Stimulated activated CD4-positive, alpha-beta T cell treated with anti-CD3 and anti-CD28 coated beads, TNF-alpha, amount 100 ng/mL, for 1 hour (primary cell): ENCODE measurements at places on chromosomes 4 and X.

DNA sequence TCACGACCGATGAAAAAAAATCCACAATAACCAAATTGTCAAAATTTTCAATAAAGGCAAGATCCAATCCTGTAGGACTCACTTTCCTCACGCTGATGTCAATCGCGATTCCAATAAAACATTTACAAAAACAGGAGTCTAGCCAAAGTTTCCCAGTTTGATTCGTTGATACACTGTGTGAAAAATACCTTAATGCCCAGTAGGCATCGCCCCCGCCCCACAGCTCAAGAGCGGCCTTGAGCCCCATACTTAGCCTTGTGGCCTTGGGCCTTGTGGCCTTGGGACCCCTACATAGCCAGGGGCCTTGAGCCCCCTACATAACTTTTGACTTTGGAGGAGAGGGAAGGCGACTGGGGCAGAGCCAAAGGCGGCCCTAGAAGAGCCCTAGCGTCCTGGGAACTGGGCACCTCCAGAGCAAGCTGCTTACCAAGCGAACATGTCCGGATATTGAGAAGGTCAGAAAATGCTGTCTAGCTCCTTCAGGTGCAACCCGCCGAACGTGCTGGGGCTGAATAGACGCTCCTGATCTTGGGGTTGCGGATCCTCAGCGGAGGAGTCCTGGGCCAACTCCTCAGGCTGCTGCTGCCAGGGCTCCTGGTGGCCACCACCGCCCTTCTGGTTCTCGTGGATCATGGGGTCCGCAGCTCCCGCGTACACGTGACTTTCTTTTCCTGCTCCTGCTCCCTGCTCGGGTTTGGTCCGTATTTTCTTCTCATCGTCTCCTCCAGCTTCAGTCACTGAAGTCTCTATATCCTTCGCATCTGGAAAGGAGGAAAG is 62.9 kb downstream of the RHOXF2B start:
- no peak for DNase-seq

- no peak for DNase-seq
Measured at GRCh38 chr4:56892691-56893090, 15.0 kb upstream of the REST start.

DNA sequence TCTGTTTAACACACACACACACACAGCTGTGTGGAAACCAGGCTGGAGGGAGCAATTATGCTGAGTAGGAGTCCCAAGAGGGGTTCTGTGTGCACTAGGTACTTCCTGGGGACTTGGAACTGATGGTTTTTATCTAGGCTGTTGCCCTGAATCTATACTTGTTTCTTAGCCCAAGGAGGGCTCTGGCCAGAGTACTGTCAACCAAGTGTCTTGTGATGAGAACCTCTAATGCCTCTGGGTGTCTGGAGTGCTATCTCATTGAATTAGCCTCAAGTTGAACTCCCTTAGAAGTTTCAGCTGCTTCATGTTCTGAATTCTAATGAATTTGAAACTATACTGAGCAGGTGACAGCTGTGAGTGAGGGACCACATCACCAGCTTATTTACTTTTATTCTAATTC is 16.6 kb downstream of the ARHGAP24 start:
- DNase-seq = no peak

- no peak for DNase-seq
Measured at GRCh38 chrX:139832718-139833309, 100.0 kb downstream of the ATP11C start.

DNA sequence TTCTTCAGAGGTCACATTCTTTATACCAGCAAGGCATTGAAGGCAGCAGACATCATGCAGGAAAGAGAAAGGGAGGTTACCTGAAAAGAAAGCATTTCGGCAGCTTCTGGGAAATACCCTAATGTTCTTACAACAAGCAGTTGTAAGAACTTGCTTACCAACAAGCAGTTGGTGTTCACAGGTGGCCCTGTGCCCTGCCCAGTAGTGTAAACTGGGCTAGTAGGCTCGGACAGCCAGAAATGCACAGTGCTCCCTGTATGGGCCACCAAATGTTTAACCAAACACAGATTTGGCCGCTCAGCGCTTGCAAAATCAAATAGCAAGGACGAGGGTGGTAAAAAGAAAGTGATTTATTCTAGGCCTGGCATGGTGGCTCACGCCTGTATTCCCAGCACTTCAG is 20.4 kb upstream of the RHOXF1 start:
- DNase-seq = no peak

- DNase-seq = no peak
Measured at GRCh38 chr4:152246659-152247058, 289.2 kb downstream of the FBXW7 start.

- no peak for DNase-seq
Measured at GRCh38 chr4:79281566-79282359, 44.1 kb downstream of the NAA11 start.

GRCh38 chr4:1857931-1858330 is 2.0 kb upstream of the LETM1 start:
- DNase-seq = no peak

- no peak for DNase-seq
Measured at GRCh38 chrX:22666441-22666840, 333.3 kb upstream of the DDX53 start.

DNA sequence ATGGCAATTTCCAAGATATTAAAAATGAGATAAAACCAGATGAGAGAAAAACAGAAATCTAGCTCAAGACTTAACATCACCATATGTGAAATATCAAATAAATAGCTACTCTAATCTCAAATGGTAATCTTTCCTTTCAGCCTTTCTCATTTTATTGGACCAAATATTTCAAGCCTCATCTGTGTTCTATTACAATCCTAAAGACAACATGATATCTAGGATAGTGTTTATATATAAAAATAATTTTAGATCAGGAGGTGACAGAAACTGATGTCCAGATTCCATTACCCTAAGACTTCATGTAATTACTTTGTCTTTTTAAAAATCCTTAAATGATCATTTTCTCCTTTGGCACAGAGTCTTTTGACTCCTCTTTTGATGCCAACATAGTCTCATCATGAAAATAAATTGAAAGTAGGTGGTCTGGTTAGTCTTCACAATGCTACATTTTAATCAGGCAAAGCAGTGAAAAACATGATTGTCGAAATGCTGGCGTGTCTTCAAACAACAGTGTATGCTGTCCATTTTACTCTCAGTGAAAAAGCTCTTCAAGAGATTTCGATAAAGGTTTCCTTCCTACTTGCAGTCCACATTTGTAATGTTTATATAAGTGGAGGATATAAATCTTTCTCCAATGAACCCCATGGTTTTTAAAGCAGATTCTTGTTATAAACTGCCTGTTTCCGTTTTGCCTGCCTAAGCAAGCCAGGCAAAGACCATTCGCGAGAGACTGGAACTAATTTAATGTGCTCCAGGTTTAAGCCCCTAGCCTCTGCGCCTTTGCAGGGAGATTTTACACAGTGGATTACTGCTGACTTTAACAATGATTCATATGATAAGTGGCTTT is 169.8 kb downstream of the SCFD2 start:
- DNase-seq = no peak

DNA sequence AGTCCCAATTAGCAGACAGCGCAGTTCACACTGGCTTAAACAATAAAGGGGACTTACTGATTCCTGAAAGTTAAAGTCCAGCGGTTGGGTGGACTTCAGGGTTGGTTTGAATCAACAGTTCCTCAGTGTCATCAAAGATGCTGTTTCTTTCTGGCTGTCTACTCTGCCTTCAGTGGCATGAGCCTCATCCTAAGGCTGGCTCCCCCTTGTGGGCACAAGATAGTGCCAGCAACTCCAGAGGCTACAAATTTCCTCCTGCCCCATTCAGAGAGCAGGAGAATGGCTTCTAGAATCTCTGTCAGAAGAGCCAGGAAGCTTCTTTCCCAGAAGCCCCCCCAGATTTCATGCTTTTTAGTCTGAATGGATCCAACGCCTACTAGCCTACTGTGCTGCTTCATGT is 82.4 kb upstream of the MTM1 start:
- peak; percentile 1 for DNase-seq

GRCh38 chr4:83329521-83330110 is 5.0 kb downstream of the HPSE start:
- no peak for DNase-seq

- no peak for DNase-seq
Measured at GRCh38 chr4:164531336-164531735, 222.6 kb upstream of the SMIM31 start.

- no peak for DNase-seq
Measured at GRCh38 chrX:1500701-1501624, 36.0 kb downstream of the P2RY8 start.

GRCh38 chr4:14749910-14750309 is 252.4 kb upstream of the CPEB2 start:
- no peak for DNase-seq

GRCh38 chr4:118967393-118967792 is 78.7 kb downstream of the SYNPO2 start:
- DNase-seq = no peak

- DNase-seq = no peak
Measured at GRCh38 chr4:141102367-141102766, 30.9 kb downstream of the RNF150 start.

DNA sequence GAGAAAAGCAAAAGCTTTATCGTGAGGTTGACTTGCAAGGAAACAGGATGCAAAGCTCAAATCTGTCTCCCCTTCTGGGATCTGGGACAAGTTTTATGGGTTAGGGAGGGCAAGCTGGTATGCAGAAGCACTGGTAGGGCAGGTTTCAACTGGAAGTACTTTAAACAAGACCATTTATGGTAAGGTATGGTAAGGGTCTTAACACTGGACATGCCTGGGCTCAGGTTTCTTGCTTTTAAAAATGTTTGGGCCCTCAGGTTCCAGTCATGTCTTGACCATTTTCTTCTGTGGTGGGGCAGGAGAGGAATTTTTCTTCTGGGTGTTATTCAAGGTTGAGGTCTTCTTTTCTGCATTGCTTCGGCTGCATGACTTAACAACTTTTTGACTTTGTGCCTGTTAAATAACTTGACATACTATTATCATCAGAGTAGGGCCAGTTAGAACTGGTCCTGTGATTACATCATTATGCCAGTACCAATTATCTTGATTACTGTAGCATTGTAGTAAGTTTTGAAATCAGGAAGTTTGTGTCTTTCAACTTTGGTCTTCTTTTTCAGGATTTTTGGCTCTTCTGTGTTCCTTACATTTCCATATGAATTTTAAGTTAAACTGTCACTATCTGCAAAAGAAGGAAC is 33.7 kb downstream of the CD38 start:
- DNase-seq = no peak

- DNase-seq = no peak
Measured at GRCh38 chrX:23511793-23512192, 155.5 kb upstream of the PRDX4 start.

DNA sequence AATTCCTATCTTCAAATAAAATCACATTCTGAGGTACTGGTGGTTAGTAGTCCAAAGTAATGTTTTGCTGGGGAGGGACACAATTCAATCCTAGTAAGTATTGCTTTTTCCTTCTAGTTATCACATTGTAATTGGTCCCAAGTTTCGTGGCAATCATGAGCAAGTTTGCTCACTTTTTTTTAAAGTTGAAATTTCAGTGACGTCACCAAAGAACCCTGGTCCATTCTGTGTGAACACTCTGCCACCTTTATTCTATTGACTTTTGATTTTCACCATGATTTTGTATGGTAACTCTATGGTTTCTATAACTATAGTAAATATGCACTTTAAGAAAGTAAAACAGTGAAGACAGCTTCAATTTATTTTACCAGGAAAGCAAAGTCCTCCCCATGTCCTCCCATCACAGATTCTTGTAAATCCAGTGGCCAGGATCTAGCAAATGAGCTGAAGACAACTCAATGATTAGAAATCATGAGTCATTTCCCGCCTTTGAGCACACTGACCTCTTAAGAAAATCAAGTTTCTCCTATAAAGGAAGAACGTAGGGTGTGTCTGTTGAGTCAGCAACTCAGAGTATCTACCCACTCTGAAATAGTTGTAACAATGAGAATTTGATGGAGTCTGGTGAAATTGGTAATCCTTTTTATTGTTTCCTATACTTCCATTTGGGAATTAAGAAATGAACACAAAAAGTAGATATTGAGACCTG is 1306.6 kb upstream of the PABPC4L start:
- no peak for DNase-seq

DNA sequence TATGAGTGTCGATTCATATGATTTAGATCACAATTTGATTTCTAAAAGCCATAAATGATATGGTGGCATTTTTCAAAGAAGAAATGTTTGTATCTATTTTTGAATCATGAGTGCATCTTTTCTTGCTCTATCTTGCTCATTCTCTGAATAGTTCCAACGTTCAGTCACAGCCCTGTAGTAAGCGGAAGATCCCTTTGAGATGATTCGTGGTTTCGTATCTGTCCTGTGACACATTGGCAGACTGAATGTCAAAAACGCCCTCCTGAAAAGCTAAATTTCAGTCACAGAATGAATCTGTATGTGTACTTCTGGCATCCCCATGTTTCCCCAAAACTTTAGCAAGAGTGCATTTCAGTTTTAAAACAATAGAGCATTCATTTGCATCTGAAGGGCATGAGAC is 1066.9 kb upstream of the TENM3 start:
- DNase-seq = no peak

- DNase-seq = no peak
Measured at GRCh38 chr4:125125276-125125675, 189.5 kb upstream of the FAT4 start.

- DNase-seq = no peak
Measured at GRCh38 chr4:184792334-184792733, 33.4 kb downstream of the ACSL1 start.

- no peak for DNase-seq
Measured at GRCh38 chr4:188941524-188942119, 802.4 kb downstream of the TRIML1 start.

DNA sequence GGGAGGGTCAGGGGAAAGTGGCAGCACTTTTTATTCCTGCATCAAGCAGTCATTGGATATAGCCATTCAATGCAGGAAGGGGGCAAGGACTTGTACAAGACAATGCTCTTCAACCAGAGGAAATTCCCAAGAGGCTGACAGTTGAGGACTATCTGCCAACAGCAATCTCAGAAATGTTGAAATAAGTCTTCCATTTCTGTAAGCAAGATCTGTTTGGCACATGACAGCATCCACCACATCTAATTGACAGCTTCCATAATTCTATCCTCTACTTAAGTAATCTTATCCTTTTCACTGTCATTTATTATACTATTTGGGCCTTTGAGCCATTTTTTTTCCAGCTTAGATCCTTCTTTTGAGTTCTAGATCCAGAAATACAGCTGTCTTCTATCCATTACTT is 110.7 kb downstream of the CFAP299 start:
- DNase-seq = no peak

DNA sequence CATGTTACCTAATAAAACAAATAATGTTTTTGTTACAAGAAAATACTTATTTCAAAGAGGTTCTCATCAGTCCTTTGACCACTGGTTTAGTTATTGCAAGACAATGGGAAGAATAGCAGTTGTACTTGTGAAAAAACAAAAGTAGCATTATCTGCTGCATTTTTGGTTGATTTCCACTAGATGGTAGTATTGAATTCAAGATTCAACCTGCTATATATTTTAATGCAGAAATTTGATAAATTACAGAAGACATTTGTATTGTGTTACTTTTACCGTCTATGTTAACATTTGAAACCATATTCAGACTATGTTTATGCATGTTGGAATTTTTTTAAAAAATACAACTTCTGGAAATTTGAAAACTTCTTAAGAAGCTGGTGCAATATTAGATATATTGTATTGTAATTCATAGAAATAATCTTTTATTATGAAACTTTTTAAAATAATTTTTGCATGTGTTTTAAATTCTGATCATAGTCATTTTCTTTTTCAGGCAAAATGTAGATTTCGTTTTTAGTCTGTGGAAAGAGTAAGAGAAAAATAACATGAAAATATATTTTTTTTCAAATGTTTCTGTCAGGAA is 56.4 kb downstream of the SPCS3 start:
- DNase-seq = no peak
